T47D (cell line): ENCODE measurements at places on chromosomes 6 and 20.

DNA sequence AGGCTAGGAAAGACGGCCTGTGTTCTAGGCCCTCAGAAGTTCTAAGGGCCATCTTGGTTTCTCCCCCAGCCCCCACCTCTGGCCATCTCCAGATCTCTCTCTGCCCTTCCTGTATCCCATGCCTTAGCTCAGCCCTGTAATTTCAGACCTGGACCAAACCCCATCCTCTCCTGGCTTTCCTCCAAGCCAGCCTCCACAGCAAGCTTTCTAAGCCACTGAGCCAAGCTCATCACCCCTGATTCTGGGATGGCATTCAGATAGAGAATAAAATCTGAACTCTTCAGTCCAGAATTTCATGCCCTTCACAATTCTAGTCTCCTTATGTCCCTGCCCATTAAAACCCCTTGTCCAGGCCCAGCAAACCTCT, 18.9 kb upstream of the CCM2L start:
- no peak for DNase-seq

DNA sequence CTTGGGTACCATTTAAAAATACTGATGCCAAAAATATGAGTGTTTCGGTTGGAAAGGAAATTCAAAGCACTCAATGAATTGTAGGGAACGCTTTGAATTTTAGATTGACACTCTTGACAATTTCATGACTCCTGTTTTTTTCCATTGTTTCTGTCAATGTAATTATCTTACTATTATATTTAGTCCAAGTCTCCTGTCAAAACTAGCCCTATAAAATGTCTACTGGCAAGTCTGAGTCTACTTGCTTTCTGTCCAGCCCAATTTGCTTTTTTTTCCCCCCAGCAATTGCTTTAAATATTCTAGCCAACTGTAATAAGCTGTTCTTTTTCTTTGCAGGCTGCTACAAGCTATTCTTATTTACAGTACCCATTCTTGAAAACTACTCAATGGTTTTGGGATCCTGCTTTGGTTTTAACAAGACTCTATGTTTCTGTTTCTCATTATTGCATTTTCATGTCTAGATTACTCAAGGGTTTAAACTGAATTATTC, 1103.9 kb upstream of the GJE1 start:
- DNase-seq, result no peak

DNA sequence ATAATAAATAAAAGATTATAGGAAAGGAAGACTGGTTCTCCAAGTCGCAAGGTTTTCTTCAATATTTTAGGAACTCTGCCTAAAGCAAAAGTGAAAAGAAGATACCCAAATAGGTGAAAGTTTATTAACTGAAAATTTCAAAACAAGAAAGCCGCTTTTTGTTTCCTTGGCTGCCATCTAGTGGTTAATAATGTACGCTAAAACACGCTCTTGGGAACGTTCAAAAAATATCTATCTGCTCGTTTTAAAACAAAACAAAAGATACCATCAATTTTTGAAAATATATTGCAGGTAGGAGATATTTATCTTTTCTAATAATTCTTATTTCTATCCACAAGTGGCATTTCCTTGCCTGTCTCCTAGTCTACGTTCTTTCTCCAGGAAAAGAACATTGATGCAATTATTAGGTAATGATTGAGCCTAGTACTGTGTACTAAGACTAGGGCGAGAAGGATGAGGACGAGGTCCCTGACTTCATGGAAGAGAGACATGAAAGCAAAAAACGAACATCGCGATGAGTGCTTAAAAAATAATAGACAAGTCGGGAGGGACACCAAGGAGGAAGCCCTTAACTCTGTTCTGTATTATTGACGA, 97.2 kb downstream of the SPTLC3 start:
- DNase-seq, result no peak

DNA sequence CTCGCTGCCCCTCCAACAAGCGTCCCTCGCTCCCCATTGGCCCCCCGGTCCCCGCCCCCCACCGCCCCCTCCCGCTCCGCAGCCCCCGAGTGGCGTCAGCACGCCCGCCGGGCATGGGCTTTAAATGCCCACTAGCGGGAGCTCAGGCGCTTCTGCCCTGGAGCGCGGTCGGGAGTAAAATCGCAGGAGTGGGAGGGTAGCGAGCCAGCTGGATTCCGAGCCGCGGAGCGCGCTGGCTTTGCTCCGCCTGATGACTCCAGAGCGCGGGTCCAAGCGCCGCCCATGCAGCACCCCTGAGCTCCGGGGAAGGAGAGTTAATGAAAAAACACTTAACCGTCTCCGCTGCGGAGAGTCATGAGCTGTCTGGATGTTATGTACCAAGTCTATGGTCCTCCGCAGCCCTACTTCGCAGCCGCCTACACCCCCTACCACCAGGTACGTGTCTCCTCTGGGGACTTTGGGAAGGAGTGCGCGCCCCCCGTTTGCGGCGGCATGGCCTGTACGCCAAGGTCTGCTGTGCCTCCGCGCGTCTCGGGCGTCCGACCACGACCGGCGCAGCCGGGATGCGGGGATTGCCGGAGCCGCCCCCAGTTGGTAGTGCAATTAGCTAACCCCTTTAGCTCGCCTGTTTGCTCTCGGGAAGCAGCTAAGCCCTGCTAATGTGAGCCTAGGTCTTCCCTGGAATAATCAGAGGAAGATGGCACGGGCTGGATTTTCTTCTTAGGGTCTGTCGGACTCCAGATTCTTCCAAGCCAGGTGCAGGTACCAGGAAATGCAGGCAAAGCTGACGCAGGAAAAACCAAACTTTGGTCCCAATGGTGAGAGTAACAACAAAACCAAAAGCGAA, at the start of gene VGLL2:
Gene VGLL2 (plus strand): TSS at position 149 of the 847 bp plus-strand sequence. CDS start 206 bp downstream, at position 355.
- DNase-seq, result no peak

DNA sequence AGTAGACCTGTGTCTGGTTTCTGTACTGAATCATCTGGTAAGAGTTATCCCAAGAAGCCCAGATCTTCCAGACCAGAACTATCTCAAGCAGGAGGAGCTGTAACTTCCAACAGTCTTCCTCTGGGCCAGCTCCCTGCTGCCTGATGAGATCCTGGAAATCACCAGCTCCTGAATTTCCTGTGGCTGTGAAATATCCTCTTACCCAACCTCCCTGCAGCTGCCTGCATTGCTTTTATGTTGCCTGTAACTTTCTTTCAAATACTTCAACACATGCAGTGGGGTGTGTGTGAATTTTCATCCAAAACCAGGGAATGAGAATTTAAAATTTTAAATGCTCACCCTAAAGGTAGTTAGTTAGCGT, 160.5 kb upstream of the LAMP5 start:
- no peak for DNase-seq

- DNase-seq, result no peak
Measured at GRCh38 chr6:103284835-103285234, 1574.9 kb downstream of the HACE1 start.

DNA sequence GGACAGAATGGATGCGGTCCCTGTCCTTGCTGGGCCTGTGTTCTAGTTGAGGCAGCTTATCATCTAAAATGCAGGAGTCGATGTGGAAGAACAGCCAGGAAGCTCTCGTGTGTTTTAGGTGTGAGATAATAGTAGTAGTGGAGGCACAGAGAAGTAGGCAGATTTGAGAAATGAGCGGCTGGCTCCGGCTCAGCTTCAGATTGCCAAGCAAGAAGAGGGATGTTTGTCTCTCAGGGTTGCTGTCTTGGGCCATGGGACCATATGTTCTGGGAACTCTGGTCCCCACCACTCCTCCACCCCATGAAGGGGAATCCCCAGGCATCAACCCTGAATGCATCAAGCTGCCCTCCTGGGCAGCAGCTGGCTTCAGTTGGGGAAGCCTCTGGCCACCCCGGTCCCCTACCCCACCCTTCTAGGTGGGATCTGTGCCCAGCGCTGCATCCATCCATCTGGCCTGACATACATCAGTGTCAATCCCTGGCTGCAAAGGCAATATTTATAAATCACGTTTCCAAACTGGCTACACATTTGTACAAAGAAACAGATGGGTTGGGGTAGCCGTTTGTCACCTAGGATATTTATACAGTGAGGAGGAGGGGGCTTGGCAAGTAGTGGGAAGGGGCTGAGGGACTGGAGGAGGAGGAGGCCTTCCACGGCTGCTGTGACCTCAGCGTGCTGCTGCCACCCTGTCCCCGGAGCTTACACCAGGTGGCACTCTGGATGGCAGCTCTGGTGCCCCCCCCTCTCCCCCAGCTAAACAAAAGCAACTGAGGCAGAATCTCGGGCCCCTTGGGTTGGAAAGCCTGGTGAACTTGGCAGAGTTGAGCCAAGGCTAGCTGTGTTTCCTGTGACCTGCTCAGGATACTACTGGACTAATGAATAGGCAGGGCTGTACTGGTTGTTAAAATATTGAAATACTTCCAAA, 64.4 kb downstream of the CD40 start:
- DNase-seq, result no peak

DNA sequence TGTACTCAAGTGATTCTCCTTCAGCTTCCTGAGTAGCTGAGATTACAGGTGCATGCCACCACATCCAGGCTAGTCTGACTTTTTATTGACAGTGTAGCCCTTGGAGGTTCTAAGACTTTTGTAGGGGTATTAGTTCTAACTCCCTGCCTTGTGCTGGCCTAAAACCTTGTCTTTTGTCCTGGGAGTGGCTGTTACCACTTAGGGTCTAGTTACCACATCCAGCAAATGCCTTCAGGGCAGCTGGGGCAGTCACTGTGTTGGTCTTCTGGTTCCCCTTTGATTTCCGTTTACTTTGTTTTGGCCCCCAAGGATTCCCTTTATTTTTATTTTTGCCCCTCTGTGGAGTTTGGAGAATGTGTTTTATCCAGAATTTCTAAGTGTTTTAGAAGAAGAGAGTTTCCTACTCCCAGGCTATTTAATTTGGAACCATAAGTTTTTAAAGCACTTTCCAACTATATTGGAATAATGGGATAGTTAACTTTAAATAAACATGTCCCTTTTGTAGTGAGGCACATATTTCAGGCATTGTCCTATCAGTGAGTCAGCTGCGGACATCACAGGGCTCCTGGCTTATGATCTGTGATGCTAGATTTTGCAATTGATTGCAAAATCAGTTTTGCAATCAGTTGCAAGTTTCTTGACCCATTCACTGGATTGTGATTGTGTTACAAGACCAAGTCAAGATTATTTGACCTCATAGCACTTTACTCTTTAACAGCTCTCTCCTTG, 25.0 kb downstream of the IL22RA2 start:
- no peak for DNase-seq

DNA sequence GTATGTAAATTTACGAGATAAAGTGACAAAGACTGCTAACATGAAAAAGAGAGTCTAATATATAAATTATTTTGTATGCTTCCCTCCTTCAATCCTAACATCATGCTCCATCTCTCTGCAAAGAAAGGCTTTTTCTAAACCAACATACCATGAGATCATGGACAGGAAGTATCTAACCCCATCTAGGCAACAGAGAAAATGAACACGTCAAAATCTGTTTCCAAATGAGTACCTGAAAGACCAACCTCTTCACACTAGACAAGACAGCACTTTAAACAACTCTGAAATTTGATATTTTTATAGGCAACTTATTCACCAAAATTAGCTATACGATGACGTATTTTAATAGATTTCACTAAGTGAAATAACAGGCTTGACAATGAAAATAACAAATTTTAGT, 54.6 kb downstream of the MAN1A1 start:
- no peak for DNase-seq

DNA sequence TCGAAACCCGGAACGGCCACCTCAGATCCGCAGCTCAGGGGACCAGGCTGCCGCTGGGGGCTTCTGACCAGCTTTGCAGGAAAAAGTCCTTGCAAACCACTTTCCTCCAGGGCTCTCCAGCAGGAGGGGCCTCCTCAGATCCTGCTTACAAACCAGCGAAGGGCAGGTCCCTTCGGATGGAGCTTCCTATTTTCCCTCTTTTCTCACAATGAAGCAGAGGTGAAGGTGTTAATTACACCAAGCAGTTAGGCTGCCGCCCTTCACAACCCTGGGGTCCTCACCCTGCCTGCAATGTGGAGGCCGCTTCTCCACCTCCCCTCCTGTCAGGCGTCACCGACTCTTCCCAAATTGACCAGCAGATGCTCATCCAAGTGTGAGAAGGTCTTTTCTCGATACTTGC, 5.7 kb downstream of the ARHGAP40 start:
- no peak for DNase-seq

DNA sequence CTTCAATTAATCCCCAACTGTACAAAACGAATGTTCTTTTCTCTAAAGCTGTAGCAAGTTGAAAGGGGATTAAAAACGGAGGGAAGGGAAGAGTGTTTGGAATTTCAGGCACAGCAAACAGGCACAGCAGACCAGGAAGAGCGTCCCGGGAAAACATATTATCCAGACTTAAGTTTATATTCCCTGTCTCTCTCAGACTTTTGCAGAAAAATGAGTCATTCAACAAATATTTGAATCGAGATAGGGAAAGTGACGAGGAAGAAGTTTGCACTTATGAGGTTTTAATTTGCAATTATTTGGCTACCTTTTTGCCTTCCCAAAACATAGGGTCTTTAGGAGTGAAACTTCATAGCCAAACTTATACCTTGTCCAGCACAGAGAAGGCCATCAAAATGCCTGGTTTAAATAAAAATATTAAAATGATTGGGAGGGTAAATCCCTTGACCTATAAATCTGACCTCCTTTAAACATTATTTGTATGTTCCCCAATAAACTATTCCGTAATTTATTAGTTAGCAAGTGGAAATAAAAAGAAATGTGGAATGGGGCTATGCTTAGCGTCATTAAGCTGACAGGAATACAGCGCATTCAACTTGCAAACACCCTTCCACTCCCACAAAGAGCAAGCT, 16.0 kb downstream of the HFE start:
- DNase-seq, result no peak

DNA sequence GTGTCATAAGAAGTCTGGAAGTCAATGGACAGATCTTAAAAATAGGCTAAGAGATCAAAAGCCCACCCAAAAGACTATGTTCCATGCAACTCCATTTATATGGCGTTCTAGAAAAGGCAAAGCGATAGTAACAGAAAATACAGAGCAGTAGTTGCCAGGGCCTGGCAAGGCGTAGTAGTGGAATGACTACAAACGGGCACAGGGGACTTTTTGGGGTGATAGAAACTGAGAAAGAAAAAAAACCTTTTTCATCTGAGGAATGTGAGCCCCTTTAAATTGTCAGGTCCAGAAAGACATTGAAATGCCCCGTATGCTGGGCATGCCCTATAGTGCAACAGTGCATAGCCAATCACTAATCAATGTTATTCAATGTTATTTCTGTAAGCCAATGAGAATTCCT, 47.2 kb upstream of the FAM50B start:
- no peak for DNase-seq

DNA sequence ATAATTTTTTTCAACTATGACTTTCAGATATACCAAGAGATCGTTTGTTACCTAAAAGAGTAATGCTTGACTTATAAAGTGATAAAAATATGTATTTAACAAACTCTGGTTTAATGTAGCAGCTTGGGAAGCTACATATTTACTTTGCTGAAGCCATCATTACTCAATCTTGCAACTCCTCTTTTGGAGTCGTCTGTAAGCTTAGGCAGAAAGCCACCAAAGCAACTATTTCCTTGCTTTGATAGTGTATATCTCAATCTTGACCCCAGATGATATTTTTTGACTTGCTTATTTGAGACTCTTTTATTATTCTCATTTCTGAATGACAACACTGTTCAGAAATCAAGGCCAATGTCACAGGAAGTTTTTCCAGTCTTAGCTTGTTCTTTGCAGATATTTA, 183.0 kb downstream of the SAMD5 start:
- DNase-seq, result no peak

GRCh38 chr6:39496915-39497314, 174.4 kb upstream of the KCNK16 start:
- DNase-seq, result no peak

- no peak for DNase-seq
Measured at GRCh38 chr6:79378957-79379356, 144.5 kb upstream of the HMGN3 start.
